ENCODE measurements at places on chromosomes 6 and 20. TPM values are rescaled to one million over a fixed set of nuclear protein-coding genes. Genes with fewer than 3 reads are reported as not detected.

GRCh38 chr6:90610751-90611542 lies 24.1 kb upstream of the MAP3K7 start:
- peak; percentile 28 for DNase-seq

GRCh38 chr20:33751775-33752174 lies 20.0 kb downstream of the ZNF341 start:
- no peak for DNase-seq

- no peak for DNase-seq
Observed at GRCh38 chr6:36285187-36285671, 15.4 kb downstream of the PNPLA1 start.

- no peak for DNase-seq
Observed at GRCh38 chr20:25078662-25079061, 3.3 kb downstream of the VSX1 start.

- no peak for DNase-seq
Observed at GRCh38 chr20:54221996-54222890, 14.4 kb downstream of the PFDN4 start.

- DNase-seq: no peak
Observed at GRCh38 chr6:92521553-92521952, 897.8 kb downstream of the EPHA7 start.

DNA sequence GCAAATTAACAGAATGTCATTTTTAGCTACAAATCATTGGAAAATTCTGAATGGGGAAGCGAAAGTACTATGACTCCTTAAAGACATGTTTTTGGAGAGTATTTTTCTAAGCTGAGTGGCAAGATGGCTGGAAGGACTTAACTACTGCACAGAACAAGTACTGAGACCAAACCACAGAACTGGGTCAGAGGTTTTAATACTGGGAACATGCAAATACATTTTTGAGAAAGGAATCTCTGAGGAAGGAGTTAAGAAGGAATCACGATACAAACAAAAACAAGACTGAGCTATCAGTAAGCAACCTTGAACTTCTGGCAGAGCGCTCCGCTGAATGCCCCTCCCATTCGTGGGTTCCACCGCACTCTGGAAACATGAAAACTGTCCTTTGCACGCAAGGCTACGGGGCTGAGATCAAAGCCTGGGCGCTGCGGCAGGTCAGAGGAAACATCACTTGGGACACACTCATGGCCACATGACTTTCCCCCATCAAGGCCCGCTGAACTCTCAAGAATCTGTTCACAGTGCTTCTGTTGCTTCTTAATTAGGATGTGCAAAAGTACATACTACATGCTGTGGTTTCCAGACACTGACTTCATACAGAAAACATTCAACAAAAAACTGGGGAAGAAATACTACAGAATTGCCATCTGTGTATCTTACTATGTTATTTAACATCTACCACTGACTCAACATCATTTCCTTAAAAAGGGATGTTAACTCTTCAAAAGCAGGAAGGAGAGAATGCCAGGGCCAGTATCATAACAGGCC lies 27.8 kb downstream of the SLC23A2 start:
- peak; percentile 60 for DNase-seq

DNA sequence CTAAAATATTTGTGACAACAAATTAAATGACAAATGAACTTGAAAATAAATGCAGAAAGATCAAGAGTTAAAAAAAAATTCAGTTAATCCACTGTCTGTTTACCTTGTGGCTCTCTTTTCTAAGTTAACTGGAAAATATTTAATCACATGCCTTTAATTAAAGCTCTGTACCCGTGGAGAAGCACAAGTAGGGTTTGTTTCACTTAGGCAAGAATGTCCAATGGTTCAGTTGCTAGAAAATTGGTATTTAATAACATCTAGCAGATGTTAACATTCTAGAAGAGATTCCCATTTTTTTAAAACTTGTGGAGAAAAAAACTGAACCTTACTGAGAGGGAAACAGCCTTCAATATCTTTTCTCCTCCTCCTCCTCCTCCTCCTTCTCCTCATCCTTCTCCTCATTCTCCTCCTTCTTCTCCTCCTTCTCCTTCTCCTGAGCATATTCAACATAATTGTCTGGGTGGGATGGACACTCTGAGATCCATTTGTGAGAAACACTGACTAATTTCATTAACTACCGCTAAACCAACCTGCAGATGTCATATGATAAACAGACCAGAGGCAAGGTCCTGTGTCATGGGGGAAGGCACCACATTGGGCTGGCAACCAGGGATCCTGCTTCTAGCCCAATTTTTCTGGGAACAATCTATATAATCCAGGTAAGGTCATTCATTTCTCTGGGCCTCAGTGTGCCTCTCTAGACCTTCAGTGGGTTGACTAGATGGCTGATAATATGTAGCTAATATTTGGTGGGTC lies 44.1 kb upstream of the AKIRIN2 start:
- no peak for DNase-seq

GRCh38 chr6:72842140-72842539 lies 220.3 kb downstream of the KCNQ5 start:
- no peak for DNase-seq

DNA sequence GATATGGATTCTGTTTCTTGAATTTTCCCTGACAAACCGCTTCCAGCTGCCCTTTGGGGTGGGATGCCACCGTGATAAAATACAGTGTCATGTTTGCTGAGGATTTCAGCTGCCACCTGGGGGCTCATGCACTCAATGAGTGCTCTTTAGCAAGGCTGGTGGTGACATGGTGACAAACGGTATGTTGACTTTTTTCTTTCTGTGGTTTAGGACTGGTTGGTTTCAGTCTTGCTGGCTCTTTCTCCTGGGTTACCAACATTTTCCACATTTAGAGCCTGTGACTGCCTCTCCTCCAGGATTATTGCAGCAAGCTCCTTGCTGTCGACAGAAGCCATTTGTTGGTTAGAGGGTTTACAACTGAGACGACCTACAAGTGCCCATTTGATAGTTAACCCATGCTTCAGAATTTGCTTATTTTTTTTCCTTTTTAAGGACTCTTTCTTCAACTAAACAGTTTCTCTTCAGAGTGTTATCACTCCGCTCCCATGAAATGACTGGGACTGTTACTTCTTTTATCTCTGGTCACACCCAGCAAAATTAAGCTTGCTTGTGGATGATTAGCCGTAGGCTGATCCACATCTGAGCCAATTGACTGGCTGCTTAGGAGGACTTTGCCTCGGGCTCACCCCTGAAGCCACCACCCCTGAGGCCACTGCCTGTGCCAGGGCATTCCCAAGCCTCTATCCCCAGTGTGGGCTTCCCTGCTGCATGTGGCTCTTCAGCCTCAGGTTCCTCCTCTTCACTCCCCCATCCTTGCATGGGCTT lies 48.4 kb upstream of the CDYL start:
- DNase-seq: no peak

DNA sequence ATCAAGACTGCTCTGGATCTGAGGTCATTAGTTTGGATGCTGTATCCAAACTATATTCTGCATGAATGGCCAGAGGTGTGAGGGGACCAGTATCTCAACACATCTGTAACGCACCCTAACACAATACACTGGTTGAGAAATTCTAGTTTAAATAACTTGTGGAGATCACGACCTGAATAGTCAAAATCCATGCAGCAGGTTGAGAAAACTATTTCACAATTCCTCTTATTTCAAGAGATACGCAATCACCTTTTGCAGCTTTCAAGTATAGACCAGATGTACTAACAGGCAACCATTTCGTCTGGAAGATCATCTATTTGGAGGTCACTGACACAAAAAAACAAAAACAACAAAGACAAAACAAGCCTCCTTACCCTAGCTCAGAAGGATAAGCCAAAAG lies 11.1 kb downstream of the CSNK2A1 start:
- no peak for DNase-seq

DNA sequence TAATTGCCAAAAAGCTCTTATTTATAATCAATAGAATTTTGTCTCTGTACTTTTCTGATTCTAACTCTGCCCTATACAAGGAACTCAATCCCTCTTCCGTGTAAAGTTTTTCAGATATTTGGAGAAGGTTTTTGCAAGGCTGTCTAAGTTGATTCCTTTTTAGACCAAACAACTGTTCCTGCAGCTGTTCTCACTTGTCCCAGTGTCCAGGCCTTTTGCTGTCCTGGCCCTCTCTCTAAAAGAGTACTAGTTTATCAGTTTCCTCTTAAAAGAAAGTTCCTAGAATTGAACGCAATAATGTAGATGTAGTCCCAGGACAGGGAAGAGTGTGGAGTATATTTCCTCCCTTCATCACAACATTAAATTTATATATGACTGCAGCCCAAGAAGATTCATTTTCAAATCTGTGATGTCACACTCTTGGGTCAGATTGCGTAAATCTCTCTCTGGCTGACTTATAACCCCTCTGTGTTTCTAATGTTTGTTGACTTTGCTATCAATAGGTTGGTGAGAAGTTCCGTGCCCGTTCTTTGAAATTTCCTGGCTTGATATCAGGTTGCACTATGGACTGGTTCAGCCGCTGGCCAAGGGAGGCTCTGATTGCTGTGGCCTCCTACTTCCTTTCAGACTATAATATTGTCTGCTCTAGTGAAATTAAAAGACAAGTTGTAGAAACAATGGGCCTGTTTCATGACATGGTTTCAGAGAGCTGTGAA lies 139.4 kb upstream of the GLP1R start:
- no peak for DNase-seq

DNA sequence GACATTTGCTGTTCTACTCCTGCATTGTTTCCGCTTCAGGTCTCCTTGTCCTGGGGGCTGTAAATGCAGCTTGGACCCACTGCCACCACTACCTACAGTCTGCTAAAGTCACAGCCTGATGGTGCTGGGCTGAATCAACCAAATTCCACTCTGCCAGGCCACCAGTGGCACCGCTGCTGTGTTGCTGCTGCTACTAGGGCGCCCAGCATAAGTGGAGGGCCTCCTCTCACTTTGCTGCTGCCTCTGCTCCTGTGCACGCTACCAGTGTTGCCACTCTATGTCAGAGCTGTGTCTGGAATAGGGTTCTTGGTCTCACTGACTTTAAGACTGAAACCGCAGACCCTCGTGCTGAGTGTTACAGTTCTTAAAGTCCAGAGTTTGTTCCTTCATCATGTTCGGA lies 1.4 kb upstream of the SSR1 start:
- DNase-seq: no peak

GRCh38 chr6:2434912-2435311 lies 189.5 kb upstream of the GMDS start:
- no peak for DNase-seq

- no peak for DNase-seq
Observed at GRCh38 chr6:169709293-169709692, 7.4 kb downstream of the C6orf120 start.

- no peak for DNase-seq
Observed at GRCh38 chr6:52130440-52130839, 43.0 kb upstream of the PKHD1 start.

DNA sequence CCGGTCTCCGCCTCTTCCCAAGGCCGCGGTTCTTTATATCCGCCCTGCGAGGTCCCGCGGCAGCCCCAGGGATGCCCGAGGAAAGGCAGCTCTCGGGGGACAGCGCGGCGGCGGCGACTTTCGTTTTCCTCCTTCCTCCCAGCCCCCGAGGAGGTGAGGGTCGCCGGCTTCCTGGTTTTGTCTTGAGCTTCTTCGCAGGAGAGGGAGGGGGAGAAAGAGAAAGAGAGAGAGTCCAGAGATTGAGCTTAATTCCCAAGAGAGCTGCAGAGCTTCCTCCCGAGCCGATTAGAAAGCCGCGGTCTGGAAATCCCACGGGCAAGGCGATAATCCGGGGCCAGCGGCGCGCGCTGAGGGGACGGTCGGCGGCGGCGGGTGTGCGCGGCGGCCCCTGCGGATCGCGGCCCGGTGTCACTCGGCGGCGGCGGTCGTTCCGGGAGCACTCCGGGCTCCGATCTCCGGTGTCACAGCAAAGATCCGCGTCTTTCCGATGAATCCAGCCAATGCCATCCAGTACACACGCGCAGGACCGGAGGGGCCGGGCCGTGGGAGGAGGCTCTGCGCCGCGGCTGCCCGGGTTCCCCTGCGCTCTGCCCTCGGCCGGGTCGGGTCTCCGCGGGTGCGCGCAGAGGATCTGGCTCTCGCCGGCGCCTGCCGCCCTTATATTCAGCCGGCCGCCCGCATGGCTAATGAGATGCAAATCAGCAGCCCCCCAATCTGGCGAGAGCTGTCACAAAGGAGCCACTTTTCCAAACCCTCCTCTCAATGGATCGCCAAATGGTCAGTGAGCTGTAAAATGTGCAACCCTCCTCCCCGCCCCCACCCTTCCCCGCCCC lies at the start of gene DLL1:
Gene DLL1, minus strand, starts transcription at position 783 of the 833 bp plus-strand sequence. CDS start 939 bp downstream, outside the sequence.
- DNase-seq: peak; percentile 29

GRCh38 chr6:12071064-12071615 lies 59.0 kb downstream of the HIVEP1 start:
- no peak for DNase-seq

DNA sequence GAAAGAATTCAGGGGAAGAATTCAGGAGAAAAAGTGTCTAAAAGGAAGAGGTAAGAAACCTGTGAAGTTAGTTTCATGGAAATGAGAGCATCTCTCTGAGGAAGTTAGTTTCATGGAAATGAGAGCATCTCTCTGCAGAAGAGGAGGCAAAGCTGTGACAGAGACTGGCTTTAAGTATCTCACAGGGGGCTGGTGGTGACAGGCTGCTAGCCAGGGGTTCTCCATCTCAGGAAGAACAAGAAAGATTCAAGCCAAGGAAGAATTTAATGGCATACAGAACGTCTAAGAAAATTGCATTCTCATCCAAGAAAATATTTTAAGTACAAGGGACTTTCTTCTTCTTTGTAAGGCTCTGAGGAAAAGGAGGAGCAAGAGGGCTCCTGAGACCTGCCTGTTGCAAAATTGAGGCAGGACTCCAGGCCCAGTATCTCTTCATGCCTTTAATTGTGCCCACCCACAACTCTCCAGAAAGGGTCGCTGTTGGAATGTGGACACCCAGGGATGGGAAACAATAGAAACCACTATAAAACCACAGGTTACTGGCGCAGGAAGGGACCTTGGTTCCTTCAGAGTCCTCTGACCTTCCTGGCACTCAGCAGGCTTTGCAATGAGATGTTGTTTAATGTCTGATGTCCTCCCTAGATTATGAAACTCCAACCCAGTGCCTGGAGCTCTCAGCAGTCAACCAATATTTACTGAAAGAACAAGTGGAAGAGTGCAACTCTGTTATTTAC lies 136.8 kb downstream of the FNDC1 start:
- no peak for DNase-seq

GRCh38 chr20:19625426-19625825 lies 132.6 kb upstream of the RIN2 start:
- no peak for DNase-seq

DNA sequence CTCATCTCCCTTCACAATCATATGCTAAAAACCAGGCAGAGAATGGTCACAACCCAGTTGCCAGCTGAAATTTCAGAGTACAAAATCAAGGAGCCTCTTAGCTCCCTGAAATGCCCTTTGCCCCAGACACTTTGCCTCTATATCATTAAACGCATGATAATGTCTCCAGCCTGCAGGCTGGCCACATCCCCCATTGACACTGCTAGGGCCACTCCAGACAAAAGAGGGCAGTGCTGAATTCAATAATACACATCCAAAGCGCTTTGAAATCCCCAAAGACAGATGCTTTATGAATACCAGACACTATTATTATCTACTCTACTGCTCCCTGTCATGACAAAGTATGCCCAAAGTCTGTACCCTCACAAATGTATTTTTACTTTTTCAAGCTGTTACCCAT lies 348.3 kb upstream of the POU3F2 start:
- DNase-seq: no peak

- no peak for DNase-seq
Observed at GRCh38 chr20:33099843-33100538, 20.5 kb downstream of the BPIFB4 start.

CAGE1 gene
- 0.08 TPM for total RNA-seq

ME1 gene
- total RNA-seq: 0.10 TPM

PDE7B gene
- total RNA-seq: 0.95 TPM

FAM217A gene
- not detected for total RNA-seq

DOK5 gene
- total RNA-seq: not detected

DCBLD1 gene
- total RNA-seq: 7.8 TPM

SLC35F1 gene
- total RNA-seq: not detected

EDN3 gene
- 0.35 TPM for total RNA-seq

All from activated CD4-positive, alpha-beta memory T cell treated with anti-CD3 and anti-CD28 coated beads, Interleukin-2, amount 10 ng/mL, durations not matched to agents 7 days and 5 days (primary cell).